ENCODE measurements at places on chromosomes 2 and 18.
A peak's percentile ranks its signal among the peaks of the same experiment; 100 is the strongest.

DNA sequence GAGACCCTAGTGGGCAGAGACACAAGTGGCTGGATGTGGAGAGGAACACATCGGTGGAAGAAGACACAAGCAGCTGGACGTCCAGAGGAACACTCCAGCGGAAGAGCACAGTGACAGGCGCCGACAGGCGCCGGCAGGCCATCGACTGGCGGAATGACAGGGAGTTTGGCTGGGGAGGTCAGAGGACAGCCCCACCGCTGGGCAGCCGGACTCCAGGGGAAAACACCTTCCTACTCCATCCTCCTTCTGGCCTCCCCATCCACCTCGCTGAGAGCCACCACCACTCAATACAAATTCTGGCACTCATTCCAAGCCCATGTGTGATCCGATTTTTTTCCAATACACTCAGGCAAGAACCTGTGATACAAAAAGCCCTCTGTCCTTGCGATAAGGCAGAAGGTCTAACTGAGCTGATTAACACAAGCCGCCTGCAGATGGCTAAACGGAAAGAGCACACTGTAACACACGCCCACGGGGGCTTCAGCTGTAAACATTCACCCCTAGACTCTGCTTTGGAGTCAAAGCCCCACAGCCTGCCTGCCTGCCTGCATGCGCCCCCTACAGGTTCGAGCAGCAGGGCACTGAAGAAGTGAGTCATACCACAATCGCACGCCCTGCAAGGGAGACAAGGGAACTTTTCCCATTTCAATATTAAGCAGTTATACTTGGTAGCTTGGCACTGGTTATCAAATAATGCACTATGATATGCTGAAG lies 50.2 kb upstream of the LRP1B start:
- no peak for DNase-seq

DNA sequence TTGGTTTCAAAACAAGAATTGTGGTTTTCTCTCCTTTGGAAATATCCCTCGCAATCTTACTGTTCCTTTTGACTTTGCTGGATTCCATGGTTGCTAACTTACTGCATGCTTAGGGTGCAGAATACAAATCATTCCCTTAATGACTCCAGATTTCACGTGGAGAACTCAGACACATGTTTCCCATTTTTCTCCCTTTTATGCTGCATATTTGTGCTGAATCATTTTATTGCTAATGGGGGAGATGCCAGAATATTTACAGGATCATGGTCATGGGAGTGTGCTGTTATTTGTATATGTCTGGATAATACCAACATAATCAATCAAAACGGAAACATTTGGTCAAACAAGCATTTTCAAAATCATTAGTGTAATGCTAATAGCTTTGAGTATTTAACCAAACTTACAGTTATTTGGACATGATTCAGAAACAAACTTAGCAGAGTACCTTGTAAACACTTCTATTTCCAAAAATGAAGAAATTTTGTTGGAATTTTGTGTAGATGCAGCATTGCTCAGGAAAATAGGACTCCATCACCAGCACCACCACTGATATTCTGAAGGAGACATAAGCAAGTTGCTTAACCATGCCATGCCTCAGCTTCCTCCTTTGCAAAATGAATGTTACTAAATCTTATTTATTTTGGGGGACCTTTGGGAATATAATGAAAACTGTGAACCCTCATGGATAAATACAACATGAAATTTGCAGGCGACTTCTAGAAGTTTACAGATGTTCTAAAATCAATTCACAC lies 122.5 kb upstream of the RND3 start:
- DNase-seq, result no peak

DNA sequence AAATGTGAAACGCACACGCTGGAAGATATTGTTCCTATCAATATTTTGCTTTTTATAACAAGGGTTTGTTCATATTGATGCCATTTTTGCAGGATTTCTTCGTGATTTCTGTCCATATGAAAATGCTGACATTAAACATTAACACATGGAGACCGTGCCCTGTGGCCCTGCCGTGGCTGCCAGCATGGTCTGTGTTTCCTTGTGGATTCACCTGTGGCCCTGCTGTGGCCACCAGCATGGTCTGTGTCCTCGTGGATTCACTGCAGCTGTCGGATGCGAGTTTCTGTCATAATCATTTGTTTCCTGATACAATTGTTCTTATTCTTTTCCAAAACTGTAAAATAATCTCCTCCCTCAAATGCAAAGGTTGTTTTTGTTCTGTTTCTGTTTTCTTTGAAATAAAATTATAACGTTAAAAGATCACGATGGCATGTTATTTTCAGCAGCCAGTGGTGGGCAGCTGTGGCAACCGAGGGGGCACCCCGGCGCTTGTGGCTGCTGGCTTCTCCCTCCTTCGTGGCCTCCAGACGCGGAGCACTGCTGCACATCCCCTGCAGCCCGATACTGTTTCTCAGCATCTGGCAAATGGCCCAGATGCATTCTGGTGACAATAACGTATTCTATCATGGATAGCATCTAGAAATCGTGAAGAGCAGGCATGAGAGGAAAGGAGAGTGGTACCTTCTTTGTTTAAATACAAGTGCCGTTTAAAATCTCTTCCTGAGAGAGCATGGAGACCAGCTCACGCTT lies 143.5 kb downstream of the PTGR3 start:
- DNase-seq, result no peak

DNA sequence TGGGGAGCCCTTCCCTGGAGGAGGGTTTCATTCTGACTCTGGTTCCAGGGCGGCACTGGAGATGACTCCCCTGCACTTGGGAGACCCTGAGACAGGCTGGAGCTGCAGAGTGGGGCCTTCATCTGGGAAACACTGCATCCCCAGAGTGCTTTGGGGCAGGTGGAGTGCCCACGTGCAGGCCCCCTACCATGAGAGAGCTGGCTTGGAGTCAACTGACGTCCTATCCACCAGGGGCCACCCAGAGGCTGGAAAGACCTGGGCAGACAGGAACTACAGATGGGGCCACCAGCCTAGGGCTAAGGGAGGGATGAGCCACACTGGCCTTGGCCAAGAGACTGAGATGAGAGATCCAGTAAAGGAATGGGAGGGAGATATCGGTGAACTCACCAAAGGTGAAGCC lies 153.8 kb downstream of the ASB1 start:
- no peak for DNase-seq

- no peak for DNase-seq
Observed at GRCh38 chr2:72094701-72095100, 53.0 kb downstream of the CYP26B1 start.

- no peak for DNase-seq
Observed at GRCh38 chr2:217902379-217903141, 100.2 kb downstream of the TNS1 start.

DNA sequence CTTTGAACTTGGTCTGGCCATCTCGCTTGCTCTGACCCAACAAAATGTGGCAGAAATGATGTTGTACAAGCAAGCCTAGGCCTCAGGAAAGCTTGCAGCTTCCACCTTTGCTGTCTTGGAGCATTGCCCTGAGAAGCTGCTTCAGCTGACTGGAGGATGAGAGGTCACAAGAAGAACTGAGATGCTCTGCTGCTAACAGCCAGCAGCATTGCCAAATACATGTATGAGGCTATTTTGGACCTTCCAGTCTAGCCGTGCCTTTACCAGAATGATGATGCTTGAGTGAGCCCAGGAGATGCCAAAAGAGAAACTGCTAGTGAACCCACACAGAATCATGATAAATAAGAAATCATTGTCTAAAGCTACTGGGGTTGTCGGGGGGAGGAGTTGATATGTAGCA lies 13.2 kb upstream of the ITGAV start:
- DNase-seq, result no peak

DNA sequence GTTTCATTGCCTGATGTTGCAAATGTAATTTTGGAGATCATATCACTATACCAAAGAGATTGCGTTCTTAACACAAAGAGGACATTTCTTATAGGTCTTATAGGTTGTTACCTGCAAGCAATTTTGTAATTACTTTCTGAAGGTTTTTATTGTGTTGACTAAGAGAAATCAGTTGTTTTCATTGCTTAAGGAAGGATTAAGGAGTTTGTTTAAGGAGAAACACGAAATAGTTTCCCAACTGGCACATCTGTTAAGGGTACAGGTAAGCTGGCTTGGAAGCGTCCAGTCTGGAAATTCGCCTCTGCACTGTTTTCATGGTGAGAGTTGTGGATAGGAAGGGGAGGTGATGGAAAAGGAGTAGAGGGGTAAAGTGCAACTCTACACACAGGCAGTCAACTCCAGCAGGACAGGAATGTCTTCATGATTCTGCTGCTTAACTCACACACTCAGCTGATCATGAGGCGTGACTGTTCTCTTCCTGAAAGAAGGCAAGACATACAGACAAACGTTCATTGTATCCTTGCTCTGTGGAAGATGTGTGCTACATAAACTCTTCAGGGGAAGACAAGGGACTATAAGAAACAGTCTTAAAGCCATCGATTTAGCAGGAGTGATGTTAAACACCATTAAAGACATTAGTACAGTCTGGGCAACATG lies 61.4 kb upstream of the ACSL3 start:
- DNase-seq, result no peak

DNA sequence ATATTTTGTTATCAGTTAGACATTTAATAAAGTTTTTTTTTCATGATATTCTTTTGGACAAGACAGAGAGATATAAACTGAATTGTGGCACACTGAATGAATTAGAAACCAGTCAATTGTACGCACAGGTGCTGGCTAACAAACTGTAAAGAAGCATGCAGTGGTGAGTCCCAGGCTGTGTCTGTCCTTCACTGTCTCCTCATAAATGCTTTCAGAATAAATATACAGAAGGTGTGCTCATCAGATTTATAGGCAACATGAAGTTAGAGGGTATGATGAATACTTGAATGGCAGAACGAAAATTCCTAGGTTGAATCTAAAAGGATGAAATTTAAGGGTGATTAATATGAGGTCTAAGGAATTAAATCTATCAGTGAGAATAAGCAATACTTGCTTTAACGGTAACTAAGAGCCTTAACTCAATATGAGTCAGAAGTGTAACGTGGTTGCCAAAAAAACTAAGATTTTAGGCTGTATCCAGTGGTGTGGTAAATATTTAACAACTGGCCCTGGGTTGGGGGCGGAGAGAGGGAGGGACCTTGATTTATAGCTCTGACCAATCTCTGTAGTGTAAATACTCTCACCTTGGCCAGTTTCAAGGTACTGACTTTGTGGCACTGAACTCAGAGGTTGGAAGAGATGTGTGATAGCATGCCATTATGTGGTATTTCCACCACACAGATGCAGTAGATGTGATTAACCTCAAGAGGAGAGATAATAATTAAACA lies 41.9 kb upstream of the AAK1 start:
- DNase-seq, result no peak

- no peak for DNase-seq
Observed at GRCh38 chr2:38237311-38237710, 139.8 kb downstream of the ATL2 start.

GRCh38 chr18:32300914-32301313 lies 111.1 kb downstream of the MEP1B start:
- DNase-seq, result no peak

DNA sequence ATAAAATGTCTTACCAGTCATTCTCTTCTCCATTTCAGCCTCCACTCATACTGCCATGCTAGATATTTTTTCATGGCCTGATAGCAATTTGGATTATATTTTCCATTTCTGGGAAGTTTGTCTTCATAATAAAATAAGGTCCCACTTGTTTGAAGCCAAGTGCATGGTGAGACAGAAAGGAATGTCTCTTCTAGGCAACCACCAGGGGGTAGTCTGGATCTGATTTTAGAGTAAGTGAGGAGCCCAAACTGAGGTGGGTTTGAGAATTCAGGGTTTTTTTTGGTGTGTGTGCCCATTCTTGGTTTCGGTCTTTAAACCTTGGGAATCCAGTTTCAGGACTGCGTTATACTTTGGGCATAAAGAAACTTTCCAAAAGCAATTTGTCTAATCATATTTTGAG lies 315.5 kb downstream of the RPRM start:
- DNase-seq, result no peak

GRCh38 chr2:15142069-15142689 lies 419.0 kb downstream of the NBAS start:
- DNase-seq, result peak; percentile 78

- no peak for DNase-seq
Observed at GRCh38 chr2:127588241-127588640, 52.8 kb downstream of the MYO7B start.

- DNase-seq, result no peak
Observed at GRCh38 chr2:241632478-241633325, 4.3 kb downstream of the THAP4 start.

- no peak for DNase-seq
Observed at GRCh38 chr2:216279031-216279430, 93.3 kb downstream of the MARCHF4 start.

DNA sequence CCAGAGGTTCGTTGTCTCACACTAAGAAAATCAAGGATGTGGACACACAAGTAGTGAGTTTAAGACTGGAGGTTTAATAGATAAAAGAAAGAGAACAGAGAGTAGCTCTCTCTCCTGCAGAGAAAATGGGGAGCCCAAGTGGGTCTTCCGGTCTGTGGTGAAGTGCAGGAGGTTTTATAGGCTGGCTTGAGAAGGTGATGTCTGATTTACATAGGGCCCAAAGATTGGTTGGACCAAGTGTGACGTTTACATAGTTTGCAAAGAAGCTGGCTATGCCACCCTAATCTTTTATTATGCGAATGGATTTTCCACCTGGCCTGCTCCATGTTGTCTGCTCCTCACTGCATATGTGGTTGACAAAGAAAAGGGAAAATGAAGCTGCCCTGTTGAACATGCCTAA lies 430.4 kb upstream of the TRIB2 start:
- no peak for DNase-seq

DNA sequence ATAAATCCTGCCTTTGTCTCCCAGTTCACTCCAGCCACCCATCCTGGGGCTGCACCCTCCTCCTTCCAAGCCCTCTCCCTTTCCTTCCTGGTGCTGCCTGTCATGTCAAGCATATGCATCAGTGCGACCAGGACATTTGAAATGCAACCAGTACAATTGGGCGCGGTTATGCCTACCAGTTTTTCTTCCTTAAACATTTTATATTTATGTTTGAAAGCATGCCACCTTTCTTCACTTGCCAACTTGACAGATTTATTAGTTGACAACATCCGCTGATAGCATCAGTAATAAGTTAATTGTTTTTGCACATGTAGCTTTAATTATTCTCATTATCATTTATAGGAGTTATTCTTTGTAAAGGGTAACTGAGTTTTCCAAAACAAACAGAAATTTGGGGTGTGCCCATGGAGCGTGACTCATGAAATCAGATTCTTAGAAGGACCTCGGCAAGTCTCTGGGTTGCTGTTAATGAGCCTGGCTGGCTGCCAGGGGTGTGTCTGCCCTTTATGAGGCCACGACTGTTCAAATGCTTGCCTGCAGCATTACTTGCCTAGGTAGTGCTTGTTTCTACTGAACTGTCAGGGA lies 32.8 kb upstream of the IL1B start:
- DNase-seq, result no peak

- no peak for DNase-seq
Observed at GRCh38 chr2:126700677-126701076, 44.7 kb downstream of the GYPC start.

GRCh38 chr2:240205772-240206171 lies 65.3 kb upstream of the OTOS start:
- no peak for DNase-seq

- peak; percentile 34 for DNase-seq
Observed at GRCh38 chr2:39728941-39729351, 50.1 kb downstream of the THUMPD2 start.

GRCh38 chr18:24370120-24370519 lies 27.5 kb downstream of the OSBPL1A start:
- DNase-seq, result no peak

GRCh38 chr2:36634981-36635597 lies 37.1 kb upstream of the FEZ2 start:
- DNase-seq, result no peak

GRCh38 chr18:29494371-29494770 lies 1317.4 kb upstream of the CDH2 start:
- DNase-seq, result no peak

GRCh38 chr2:80086831-80087230 lies 217.7 kb downstream of the LRRTM1 start:
- DNase-seq, result no peak

- DNase-seq, result no peak
Observed at GRCh38 chr2:231985823-231986261, 24.3 kb downstream of the DIS3L2 start.

All from activated naive CD4-positive, alpha-beta T cell treated with anti-CD3 and anti-CD28 coated beads, Interleukin-2, amount 50 U/mL, for 16 hours (primary cell).